ENCODE measurements at places on chromosomes 5 and 9. TPM values are rescaled to one million over a fixed set of nuclear protein-coding genes. Genes with fewer than 3 reads are reported as not detected.

DNA sequence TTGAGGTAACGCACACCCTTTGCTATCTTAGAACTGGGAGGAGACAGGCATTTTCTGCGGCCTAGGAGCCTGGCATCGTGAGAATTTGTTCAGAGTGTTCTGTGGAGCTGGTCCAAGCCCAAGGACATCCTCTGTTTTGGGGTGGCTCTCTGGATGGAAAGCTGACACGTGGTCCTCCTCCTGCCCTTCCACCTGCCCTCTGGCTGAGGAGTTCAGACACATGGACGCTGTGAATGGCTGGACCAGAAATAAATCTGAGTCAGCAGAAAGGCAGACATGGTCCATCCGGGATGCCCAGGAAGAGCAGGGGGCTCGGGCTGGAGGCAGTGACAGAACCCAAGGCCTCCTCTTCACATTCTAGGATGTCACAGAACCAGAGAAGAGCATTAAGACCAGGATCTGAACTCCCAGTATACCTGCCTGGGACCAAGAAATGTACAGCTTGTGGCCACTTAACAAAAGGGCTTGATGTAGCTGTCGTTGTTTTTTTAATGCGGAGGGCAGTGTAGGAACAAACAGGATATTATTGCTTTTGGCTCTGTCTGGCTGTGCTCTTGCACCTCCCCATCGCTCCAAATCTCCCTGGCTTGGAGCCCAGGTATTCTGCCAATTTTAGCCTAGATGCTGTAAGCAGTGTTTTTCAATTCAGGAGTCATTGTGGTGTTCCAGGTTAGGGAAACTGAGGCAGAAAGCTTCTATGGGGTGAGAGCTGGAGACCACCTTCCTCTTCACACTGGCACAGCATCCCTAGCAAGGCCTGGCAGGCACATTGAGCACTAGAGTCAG, 2.4 kb downstream of the CKMT2 start:
- no peak for DNase-seq

The CA9 gene
- 0.15 TPM for total RNA-seq

The CCDC112 gene
- total RNA-seq: 9.4 TPM

- DNase-seq: no peak
Observed at GRCh38 chr5:77499441-77499840, 7.3 kb upstream of the WDR41 start.

DNA sequence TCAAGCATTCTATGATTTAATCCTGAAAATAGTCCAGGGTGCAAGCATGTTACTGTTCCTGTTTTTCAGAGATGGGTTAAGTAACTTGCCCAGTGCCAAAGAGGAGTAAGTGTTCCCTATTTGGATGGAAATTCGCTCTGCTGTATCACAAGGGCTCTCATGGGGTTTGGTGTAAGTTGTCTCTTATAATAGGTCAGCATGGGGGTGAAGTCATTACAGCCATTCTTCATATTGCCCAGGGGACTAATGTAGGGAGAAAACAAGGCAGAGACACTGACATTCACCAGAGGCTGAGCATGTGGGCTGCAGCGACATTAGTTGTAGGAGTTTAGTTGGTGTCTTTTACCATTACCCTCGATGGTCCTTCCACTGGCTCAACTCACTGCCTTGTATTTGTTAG, 142.1 kb upstream of the GLRA1 start:
- no peak for DNase-seq

All from glomerular endothelial cell (primary cell).